ENCODE measurements at places on chromosomes 5 and 9. TPM values are rescaled to one million over a fixed set of nuclear protein-coding genes. Genes with fewer than 3 reads are reported as not detected.

GABRA6 gene
- total RNA-seq, result not detected

DNA sequence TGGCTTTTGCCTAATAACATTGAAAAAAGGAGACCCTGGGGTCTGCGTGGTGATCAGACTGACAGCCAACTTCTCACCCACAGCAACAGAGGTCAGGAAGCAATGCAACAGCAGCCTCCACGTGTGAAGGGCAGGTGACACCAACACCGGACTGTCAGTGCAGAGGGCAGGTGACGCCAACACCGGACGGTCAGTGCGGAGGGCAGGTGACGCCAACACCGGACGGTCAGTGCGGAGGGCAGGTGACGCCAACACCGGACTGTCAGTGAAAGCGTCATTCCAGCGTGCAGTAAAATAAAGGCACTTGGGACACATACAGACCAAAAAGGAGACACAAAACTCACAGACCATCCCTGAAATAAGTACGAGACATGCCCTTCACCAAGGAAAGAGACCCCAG, 37.2 kb upstream of the CEP72 start:
- no peaks in the 10 kb centered on the region for H3K4me1 ChIP-seq
- no peak overlapping the region for H3K4me3 ChIP-seq
- no peaks in the 10 kb centered on the region for H3K36me3 ChIP-seq
- H3K27ac ChIP-seq, result no peak overlapping the region

DNA sequence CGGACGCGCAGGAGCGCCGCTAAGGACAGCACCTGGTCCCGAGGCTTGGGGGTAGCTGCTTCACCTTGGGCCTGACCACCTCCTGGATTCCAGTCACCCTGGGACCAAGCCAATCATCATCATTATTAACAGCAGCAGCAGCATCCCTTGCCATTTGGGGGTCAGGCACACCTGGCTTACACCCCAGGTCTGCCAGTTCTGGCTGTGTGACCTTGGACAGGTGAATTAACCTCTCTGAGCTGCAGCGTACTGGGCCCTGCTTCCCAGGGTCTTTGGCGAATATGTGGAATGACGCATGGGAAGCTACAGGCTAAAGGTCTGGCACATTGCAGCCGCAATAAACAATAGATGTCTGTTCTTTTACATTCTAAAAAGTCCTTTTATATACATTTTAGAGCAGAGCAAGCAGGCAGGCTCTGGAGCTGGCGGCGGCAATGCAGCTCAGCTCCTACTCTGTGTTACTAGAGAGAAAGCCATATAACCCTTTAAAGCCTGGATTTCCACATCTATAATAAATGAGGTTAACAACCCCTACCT, 97.8 kb upstream of the CPLX2 start:
- DNase-seq, result no peak
- no peak overlapping the region for H3K27ac ChIP-seq
- H3K4me1 ChIP-seq, result no peaks in the 10 kb centered on the region
- H3K4me3 ChIP-seq, result no peak overlapping the region
- no peaks in the 10 kb centered on the region for H3K36me3 ChIP-seq

LRRC70 gene
- total RNA-seq, result 0.51 TPM

GRCh38 chr9:128244837-128245231, 31.0 kb downstream of the GOLGA2 start:
- H3K27me3 ChIP-seq, result no peaks in the 10 kb centered on the region
- H3K4me1 ChIP-seq, result peaks cover 38% of the 10 kb centered on the region
- peak; percentile 95 for DNase-seq
- H3K27ac ChIP-seq, result peak overlapping the region; percentile 88

DNA sequence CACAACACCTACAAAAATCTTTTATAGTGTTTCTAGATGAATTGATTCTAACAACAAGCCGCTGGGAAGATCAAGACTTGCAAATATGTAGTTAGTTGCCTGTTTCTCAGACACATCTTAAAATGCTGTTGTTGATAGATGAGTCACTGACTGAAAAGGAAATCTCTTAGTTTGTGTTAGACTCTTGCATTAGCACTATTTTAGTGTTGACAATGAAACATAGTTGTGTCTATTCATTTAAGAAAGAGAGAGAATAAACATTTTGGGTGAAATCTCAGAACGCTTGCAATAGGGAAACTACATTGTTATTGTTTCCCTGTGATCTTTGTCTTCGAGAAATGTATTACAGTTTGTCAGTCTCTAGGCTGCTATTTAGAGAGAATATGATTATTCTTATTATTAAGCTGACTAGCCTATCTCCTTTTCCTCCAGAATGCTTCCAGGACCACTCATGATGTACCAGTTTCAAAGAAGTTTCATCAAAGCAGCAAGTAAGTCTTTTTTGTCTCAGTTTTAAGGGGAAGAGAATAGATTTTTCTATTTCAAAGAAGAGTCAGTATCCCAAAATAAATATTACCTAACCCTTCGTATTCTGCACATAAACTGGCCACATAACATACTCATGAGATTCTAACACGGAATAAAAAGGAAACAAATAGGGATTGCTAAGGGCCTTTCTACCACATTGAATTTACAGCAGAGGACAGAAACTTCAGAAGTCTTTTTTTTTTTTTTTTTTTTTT, 285.6 kb downstream of the ARHGAP26 start:
- no peaks in the 10 kb centered on the region for H3K27me3 ChIP-seq
- peaks cover 63% of the 10 kb centered on the region for H3K4me1 ChIP-seq
- no peak overlapping the region for H3K4me3 ChIP-seq
- peak overlapping the region; percentile 10 for H3K27ac ChIP-seq

TGFBI gene
- total RNA-seq, result 7,109 TPM

- DNase-seq, result peak; percentile 49
- no peaks in the 10 kb centered on the region for H3K36me3 ChIP-seq
- no peak overlapping the region for H3K27ac ChIP-seq
Observed at GRCh38 chr5:42301349-42301748, 121.9 kb upstream of the GHR start.

LTC4S gene
- total RNA-seq, result 3.7 TPM

KIF12 gene
- not detected for total RNA-seq

DNA sequence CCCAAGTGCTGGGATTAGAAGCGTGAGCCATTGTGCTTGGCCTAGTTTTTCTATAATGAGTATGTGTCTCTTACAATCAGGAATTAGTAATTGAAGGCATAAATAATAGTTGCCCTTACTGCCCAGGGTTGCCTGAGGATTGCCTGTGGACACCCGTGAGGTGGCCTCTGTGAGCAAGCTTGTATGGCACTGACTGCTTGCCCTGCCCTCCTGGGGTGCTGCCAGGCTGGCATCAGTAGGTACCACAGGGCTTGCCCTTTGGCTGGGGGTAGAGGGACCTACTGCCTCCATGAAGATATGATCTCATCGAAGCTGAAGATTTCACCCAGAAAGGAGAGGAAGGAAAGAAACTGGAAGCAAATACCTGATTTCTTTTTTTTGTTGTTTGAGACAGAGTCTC, 23.8 kb upstream of the PHF19 start:
- no peaks in the 10 kb centered on the region for H3K4me1 ChIP-seq
- no peak overlapping the region for H3K4me3 ChIP-seq
- no peak for DNase-seq
- H3K27me3 ChIP-seq, result peaks cover 3% of the 10 kb centered on the region
- no peaks in the 10 kb centered on the region for H3K36me3 ChIP-seq
- H3K27ac ChIP-seq, result no peak overlapping the region

PCDHA5 gene
- total RNA-seq, result not detected

DNA sequence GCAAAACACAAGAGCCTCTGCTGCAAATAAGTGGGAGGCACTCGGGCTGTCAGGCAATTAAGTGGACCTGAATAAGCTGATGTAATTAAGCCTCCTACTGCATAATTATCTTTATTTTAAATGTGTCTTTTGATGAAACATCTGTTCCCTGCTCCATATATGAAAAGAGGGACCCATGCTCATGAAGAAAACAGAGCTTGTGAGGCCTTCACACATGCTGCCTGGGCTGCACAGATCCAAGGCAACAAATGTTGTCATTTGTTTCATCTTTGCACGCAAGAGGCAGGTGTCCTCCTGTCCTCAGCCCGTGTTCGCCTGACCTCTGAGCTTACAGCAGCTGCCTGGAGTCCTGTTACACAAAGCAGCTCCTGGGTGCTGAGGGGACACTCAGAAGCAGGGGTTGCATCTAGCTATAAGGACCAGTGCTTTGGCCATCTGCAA, 381.1 kb downstream of the ZNF608 start:
- no peak for DNase-seq
- H3K4me1 ChIP-seq, result no peaks in the 10 kb centered on the region
- H3K4me3 ChIP-seq, result no peak overlapping the region
- no peak overlapping the region for H3K27ac ChIP-seq
- no peaks in the 10 kb centered on the region for H3K36me3 ChIP-seq

DNA sequence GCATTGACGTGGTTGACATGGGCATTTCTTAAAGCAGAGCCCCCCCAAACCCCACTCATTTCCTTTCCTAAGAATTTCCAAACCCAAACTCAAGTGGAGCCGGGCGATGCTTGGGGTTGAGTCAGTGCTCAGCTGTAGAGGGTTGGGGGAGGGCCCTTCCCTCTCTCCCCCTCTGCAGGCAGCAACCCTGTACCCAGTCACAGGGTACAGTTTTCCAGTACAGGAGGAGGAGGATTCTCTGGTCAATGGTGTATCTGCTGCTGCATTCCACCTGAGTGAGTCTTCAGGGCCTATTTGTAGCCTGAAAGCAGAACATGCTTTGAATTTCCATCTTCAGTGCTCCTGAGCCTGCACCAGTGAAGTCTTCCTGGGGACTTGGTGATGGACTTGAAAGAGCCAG, 55.8 kb downstream of the ENTREP1 start:
- H3K27ac ChIP-seq, result no peak overlapping the region
- no peaks in the 10 kb centered on the region for H3K36me3 ChIP-seq
- no peak overlapping the region for H3K4me3 ChIP-seq

- no peak overlapping the region for H3K27ac ChIP-seq
- no peak overlapping the region for H3K4me3 ChIP-seq
- no peaks in the 10 kb centered on the region for H3K36me3 ChIP-seq
- DNase-seq, result peak; percentile 7
- H3K4me1 ChIP-seq, result no peaks in the 10 kb centered on the region
Observed at GRCh38 chr5:5158472-5158895, 18.4 kb downstream of the ADAMTS16 start.

ACOT12 gene
- total RNA-seq, result not detected

Measured in GM23248 (cell line).